ENCODE measurements at places on chromosomes 7 and 10.

GRCh38 chr7:28643584-28644340 lies 231.4 kb downstream of the CREB5 start:
- DNase-seq = no peak

DNA sequence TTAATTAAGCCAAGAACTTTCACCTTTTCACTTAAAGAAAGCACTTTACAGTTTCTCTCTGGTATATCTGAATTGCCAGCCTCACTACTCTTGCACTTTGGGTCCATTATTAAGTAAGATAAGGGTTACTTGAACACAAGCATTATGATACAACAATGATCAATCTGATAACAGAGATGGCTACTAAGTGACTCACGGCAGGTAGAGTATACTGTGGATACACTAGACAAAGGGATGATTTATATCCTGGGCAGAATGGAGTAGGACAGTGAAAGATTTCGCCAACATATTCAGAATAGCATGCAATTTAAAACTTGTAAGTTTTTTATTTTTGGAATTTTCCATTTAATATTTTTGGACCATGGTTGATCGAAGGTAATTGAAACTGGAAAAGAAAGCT lies 34.3 kb upstream of the ITGB8 start:
- DNase-seq = no peak

- no peak for DNase-seq
Observed at GRCh38 chr7:28686418-28686800, 271.7 kb downstream of the TRIL start.

- no peak for DNase-seq
Observed at GRCh38 chr7:71591876-71592275, 459.9 kb downstream of the GALNT17 start.

- no peak for DNase-seq
Observed at GRCh38 chr7:138477581-138477980, 17.5 kb downstream of the TRIM24 start.

DNA sequence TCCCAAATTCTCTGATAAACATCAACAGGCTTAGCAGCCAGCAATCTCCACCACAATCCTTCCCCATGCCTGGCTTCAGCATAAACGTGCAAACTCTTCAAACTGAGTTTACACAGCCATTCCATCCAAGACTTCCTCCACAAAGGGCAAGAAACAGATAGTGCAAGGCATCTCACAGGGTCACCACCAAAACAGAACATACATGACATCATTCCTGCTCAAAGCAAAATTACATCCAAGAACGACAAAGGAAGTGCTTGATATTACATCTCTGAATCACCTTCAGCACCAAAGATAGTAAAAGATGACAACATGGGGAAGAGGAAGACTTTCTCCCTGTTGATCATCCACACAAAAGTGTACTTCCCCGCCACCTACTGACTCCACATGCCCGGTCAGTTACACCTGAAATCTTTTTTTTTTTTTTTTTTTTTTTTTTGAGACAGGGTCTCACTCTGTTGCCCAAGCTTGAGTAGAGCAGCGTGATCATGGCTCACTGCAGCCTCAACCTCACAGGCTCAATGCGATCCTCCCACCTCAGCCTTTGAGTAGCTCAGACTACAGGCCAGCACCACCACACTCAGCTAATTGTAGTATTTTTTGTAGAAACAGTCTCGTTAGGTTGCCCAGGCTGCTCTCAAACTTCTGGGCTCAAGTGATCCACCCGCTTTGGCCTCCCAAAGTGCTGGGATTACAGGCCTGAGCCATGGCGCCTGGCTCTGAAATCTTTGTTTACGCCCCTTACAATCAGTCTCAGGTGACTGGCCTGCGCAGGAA lies 127.5 kb downstream of the PARD3 start:
- no peak for DNase-seq

DNA sequence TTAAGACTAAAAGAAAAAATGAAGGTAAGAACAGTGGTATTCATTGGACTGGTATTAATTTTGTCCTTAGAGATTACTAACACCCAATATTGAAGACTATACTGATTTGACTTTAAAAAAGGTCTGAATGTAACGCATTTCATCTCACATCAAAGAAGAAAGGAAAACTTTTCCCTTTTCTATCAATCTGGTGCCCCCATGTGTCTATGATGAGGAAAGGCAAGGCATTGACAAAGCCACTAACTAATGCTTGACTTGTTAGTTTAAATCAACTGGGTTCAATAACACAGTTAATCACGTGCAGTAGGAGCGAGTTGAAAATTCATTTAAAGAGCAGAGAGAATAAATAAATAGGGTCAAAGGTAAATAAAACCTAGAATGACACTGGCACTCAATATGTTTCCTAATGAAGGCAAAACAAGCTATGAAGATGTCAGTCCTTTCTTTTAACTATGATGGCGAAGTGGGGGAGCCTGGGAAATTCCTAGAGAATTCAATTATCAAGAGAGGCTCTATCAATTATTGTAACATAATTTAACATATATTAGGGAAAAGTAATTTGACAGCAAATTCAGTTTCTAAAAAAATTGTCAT lies 180.9 kb downstream of the ANK3 start:
- DNase-seq = no peak

- no peak for DNase-seq
Observed at GRCh38 chr7:117017017-117017451, 63.7 kb downstream of the ST7 start.

DNA sequence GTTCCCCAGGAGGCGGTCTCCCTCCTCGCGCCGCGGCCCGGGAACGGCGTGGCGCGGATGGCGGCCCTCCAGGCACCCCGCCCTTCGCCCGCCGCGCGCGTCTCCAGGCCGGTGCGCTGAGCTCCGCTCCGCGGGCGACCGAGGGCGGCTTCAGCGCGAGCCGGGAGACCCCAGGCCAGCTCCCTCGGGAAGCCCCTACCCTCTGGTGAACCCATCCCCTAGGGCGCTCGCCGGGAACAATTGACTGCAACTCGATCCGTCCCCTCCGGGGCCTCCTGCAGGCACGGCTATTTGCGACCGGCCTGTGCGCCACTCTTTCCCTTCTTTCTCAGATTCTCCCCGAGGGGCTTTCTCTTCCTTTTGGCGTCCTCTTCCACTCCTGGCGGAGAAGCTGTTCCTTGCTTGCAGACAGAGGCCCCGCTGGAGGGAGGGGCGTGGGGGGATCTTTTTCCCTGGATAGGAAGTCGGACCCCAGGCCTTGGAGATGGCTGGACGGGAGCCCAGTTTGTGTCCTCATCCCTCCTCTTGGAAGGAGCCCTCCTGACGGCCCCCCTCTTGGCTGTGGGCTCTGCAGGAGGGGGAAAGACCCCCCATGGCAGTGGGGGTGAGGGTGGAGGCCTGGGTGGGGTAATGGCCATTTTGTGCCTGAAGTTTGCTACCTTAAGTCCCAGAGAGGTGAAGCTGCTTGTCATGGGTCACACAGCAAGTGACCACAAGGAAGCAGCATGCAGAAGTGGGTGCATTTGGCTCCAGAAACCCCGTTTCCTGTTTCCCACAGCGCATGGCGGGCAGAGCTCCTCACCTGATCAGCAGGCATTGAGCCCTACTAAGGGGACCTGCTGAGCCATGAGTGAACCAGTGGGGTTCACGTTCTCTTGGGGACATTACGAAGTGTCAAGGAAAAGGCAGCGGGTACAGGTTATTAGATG lies 171.2 kb upstream of the TNRC18 start:
- DNase-seq = no peak

GRCh38 chr7:149682038-149682437 lies 91.3 kb downstream of the ZNF467 start:
- DNase-seq = no peak

- no peak for DNase-seq
Observed at GRCh38 chr7:4014346-4015050, 667.6 kb upstream of the FOXK1 start.

GRCh38 chr7:157267956-157268355 lies 68.8 kb upstream of the DNAJB6 start:
- no peak for DNase-seq

All from natural killer cell (primary cell).